ENCODE measurements at places on chromosomes 4 and X.

DNA sequence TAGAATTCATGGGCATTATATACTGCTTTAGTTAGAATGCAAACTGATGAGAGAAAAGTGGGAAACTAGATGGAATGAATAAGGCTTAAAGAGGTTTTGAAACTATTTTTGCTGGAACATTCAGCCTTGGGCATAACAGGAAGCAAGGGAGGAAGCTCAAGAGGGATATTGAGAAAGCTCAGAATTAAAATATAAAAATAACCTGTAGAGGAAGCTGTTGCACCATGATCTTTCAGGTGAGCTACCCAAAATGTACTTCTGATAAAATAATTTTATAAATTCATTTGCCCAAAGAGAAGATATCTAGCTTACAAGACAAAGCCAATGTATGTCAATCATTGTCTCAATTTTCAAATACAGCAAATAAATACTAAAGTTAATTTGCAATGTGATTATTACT lies 11.3 kb downstream of the GC start:
- DNase-seq, result peak; percentile 11

GRCh38 chr4:5257086-5257485 lies 205.8 kb downstream of the STK32B start:
- DNase-seq, result no peak

GRCh38 chr4:86356425-86357210 lies 3.2 kb downstream of the MAPK10 start:
- no peak for DNase-seq

GRCh38 chr4:47270201-47270888 lies 193.2 kb downstream of the COMMD8 start:
- DNase-seq, result no peak

All from LNCaP clone FGC (cell line).